Fibroblast of skin of left quadriceps (primary cell): ENCODE measurements at places on chromosomes 4 and X.

DNA sequence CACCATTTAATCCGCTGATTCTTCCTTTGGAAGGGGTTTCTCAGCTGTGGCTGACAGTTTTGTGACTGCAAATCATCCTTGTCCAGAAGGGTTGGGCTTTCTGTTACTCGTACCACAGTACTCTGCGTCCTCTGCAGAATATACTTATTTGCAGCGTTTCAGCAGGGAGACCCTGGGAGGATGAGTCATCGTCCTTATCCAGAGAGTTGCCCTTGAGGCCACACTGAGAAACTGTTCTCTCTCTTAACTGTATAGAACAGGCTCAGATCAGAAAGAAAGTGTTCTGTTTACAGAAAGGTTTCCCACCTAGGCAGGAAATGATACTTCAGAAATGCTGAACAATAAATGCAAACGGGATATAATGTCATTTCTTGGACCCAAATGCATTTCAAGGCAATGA is 47.8 kb upstream of the DDX53 start:
- no peak for DNase-seq

DNA sequence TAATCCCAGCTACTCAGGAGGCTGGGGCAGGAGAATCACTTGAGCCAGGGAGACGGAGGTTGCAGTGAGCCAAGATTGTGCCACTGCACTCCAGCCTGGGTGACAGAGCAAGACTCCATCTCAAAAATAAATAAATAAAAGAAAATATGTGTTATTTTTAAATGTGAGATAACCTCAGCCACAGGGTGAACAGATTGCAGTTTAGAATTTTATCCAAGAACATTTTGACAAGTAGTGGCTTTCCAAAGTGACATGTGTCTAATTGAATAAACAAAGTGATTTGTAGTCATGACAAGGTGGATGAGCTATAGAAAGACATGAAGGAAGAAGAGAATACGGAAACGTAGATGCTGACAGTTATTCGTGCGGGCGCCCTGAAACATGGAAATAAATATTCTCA is 176.1 kb downstream of the DCTD start:
- DNase-seq = no peak

DNA sequence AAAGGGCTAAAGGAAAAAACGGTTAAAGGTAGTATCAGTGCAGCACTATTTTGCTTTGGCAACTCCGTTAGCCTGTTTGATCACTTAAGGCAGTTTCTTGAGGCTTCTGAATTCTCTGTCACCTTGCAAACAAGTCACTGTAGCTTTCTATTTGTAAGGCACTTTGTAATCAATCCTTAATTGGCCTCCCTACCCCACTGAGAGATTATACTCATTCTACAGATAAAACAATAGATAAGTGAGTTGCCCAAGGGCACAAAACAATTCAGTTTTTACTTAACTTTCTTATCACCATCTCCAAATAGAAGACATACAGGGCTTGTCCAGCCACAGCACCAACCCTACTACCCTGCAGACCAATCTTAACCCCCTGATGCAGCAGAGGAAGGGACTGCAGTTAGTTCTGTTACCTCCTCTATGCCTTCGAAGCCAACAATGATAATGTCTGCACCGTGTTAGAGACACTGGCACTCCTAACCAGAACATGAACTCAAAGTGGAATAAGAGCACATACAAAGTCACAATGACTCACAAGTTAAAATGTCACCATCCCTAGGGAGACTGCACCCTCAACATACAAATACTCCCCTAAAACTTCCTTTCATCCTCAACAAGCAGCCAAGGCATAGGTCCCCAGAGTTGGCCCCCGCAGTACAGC is 1.7 kb downstream of the TMEM185A start:
- no peak for DNase-seq

- DNase-seq = no peak
Measured at GRCh38 chrX:101958139-101958538, 26.3 kb upstream of the ZMAT1 start.

DNA sequence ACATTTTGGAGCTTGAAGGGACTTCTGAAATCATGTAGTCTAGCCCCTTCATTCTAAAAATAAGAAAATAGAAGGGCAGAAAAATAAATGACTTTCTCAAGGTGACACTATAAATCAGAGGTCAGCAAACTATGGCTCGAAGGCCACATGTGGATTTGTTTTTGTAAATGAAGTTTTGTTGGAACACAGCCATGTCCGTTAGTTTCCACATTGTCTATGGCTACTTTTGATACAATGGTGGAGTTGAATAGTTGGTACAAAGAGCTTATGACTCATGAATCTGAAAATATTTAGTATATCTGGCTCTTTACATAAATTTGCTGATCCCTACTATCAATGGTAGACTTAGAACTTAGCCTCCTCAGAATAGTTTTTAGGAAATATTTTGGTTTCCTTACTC is 302.4 kb upstream of the PRPS2 start:
- no peak for DNase-seq

DNA sequence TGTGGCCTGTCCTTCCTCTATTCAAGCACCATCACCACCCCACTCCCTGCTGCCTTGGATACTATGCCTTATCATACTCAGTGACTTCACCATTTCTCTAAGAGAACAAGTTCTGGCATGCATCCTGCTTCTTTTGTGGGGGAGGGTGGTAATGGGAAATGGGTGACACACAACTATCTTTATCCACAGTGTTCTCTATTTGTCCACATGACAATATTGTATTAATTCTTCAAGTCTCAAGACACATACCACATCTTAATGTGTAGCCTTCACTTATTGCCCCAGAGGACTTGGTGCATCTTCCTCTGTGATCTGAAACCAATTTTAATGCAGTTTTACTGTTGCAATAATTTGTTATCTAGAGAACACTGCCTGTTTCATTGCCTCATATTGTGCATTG is 29.3 kb upstream of the UGT2B7 start:
- no peak for DNase-seq

DNA sequence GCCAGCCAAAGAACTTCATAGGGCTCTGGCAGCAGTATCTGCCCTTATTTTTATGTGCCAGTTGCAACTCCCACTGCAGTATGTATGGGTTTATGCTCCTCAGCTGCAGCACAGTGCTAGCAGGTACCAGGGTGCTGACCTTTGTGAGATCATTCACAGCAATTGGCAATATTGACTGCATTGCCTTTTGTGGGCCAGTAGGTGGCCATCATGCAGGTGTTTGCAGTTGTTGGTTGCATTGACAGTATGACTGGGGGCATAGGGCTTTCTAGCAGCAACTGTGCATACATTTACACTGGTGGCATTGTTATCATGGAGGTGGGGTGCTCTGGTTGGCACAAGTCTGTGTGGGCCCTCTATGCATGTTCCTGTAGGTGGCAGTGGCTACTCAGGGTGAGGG is 42.5 kb downstream of the FAAH2 start:
- DNase-seq = no peak

DNA sequence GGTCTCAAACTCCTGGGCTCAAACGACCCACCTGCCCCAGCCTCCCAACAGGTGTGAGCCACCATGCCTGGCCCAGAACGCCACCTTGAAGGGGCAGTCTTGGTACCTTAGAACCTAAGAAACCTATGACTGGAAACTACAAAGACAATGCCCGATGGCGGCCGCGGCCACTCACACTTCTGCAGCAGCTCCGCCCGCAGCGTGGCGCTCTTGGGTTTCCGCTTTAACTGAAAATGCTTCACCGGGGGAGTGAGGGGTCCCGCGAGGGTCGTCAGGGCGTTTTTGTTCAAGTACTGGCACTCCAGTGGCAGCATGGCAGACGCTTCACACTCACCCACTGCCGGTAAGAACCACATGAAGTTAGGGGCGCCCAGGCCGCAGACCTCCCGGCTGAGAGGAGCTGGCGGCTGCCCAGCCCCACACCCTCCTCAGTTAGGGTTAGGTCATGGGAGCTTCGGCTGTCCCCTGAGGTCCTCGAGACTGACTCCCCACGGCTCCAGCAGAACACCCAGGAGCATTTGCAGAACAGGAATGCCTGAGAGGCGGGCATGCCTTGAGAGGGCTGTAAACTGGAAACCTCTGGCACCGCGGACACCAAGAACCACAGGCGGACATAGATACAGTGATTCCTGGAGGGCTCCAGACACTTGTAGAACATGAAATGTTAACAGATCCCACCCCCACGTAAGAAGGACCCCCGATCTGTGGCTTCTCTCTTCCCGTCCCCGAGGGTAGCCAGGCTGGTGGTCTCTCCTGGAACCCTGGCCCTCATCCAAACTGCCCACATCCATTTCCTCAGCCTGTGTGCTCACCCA is 19.0 kb downstream of the NELFA start:
- DNase-seq = no peak

GRCh38 chrX:116667346-116668134 is 204.8 kb upstream of the CT83 start:
- no peak for DNase-seq

GRCh38 chrX:41984628-41985027 is 61.3 kb upstream of the CASK start:
- no peak for DNase-seq

DNA sequence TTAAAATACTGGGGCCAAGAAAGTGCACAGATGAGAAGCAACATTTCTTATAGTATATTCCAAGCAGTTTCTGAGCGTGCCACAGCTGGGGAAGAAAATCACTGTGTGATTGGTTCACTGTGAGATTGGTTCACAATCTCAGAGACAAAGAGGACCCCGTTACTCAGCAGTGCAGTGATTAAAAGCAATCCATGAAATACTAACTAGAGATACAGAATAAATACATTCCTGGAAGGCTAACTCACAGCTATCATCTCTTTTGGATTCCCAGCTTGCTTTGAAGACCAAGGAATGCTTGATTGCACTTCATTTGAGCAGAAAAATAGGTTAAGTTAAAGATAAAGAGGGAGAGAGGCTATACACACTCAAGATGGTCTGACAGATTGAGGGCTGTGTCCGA is 132.1 kb upstream of the RAPGEF2 start:
- no peak for DNase-seq

DNA sequence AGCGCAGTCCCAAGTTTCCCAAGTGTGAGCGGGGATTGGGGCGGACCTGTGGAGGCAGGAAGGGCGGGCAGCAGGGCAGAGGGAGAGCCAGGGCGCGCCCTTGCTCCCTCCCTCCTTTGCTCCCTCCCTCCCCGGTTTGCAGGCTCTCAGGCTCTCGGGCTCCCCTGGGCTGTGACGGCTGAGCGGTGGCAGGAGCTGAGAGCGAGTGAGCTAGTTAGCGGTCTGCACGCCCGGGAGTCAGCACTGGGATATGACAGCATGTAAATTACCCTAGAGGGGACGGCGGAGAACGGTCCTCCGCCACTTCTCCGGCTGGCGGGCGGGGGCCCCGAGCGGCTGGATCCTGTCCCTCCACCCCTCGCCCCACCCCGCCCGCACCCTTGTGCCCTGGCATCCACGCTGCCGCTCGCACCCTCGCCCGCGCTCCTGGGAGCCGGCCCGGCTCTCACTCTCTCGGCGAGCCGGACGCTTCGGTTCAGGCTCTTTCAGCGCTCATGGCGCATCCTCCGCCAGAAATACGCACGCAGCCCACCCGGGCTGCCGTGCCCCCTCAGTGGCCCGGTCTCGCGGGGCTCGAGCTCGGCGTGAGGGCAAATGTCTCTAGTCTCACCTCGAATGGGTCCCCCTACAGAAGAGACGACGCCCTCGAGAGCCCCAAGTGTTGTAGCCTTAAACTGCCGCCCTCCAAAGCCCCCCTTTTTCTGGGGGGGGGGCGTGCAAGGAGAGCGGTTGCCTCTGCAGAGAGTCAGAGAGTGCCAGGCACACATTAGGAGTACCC is at the start of gene TSC22D3:
TSC22D3 (minus strand) TSS at position 54 of the 778 bp plus-strand sequence. CDS start 368 bp downstream, outside the sequence.
- no peak for DNase-seq

- DNase-seq = no peak
Measured at GRCh38 chr4:6948134-6948460, 38.5 kb downstream of the TBC1D14 start.
